ENCODE measurements at places on chromosomes 4 and X. TPM values are rescaled to one million over a fixed set of nuclear protein-coding genes. Genes with fewer than 3 reads are reported as not detected.

- no peak for DNase-seq
Measured at GRCh38 chrX:19907794-19908193, 20.4 kb upstream of the SH3KBP1 start.

- no peak for DNase-seq
Measured at GRCh38 chrX:40258909-40259308, 161.2 kb upstream of the BCOR start.

Gene MBNL3
- total RNA-seq: 29.6 TPM

DNA sequence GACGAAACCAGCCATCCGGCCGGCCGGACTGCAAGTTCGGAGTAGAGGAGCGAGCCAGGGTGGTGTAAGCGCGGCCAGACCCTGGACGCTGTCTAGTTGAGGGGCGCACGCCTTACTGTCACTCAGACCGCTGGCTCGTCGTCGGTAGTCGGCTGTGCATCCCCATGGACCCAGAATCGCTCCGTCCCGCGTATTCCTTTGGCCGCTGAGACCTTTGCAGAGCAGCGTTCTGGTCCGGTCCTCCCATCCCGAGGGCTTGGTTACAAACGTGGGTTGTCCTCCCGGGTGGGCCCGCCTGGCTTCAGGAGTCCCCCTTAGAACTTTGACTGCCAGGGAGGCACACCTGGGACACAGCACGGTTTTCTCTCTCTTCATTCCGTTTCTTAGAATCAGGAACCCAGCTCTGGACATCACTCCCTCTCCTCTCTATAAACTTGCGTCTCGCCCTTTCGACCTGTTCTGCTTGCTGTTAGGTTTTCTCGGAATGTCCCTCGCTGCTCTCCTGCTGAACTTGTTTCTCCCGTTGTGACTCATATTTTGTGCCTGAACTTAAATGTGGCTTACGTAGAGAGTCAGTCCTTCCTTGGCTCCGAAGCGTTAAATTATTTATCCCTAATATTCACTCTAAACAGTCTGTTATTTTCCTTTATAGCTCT is 672 bp downstream of the PGM2 start:
- no peak for DNase-seq

GRCh38 chr4:90403781-90404180 is 276.6 kb downstream of the CCSER1 start:
- DNase-seq: no peak
